Activated T-cell treated with anti-CD3 and anti-CD28 coated beads for 4 hours (primary cell): ENCODE measurements at places on chromosomes 5 and 9.

DNA sequence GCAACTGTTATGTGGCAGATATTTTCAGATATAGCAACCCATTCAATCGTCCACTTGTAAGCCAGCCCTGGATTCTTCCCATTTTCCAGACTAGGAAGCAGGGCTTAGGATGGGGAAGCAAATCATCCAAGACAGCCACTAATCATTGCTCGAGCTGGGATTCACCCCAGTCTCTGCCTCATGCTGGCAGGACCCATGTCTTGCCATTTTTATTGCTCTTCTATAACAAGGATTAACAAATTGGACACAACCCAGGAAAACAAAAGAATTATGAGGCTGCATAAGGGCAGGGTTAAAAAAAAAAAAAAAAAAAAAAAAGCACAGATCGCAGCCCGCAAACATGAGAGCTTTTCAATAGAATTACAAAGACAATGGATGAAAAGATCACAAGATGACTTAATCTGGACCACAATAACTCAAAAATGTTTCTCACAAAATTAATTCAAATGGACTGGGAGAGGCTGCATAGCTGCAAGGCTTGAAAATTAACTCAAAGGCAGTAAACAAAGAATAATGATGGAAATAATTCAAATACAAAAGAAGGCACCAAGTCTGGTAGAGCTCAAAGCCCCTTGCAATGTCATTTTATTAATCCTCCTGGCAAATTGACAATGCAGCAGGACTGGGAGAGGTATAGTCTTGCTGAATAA lies 40.7 kb downstream of the ASTN2 start:
- no peak for DNase-seq

GRCh38 chr5:143769026-143769786 lies 42.8 kb upstream of the HMHB1 start:
- DNase-seq = no peak

GRCh38 chr5:173236531-173237142 lies 1.6 kb upstream of the NKX2-5 start:
- no peak for DNase-seq

GRCh38 chr9:19975499-19975898 lies 186.7 kb upstream of the SLC24A2 start:
- DNase-seq = no peak

GRCh38 chr5:35540002-35540401 lies 77.7 kb upstream of the SPEF2 start:
- DNase-seq = no peak

- DNase-seq = no peak
Observed at GRCh38 chr9:32573821-32574220, 862 bp upstream of the NDUFB6 start.

GRCh38 chr5:98309785-98310598 lies 463.5 kb upstream of the RGMB start:
- no peak for DNase-seq

GRCh38 chr9:128122809-128123175 lies 4.7 kb downstream of the PTGES2 start:
- no peak for DNase-seq

GRCh38 chr5:166845044-166845443 lies 1446.4 kb upstream of the WWC1 start:
- no peak for DNase-seq

DNA sequence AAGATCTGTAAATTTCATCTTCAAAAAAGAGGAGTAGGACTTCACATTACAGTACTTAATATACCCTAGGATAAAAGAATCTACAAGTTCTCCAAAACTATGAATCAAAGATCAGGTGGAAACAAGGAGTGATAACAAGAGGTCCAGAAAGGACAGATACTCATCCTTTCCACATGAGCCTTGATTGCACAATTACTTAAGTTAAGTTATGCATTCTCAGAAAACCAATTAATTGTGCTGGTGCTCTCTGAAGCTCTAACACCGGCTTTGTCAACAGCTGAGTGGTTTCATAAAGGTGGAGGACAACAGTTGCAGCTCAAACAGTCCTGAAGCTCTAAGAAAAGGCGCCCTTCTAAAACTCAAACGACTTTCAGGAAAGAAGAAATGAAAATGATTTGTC lies 251.9 kb downstream of the BNC2 start:
- no peak for DNase-seq

- DNase-seq = no peak
Observed at GRCh38 chr5:175079707-175080106, 355.3 kb downstream of the MSX2 start.

GRCh38 chr9:4030751-4031150 lies 269.1 kb downstream of the GLIS3 start:
- no peak for DNase-seq

DNA sequence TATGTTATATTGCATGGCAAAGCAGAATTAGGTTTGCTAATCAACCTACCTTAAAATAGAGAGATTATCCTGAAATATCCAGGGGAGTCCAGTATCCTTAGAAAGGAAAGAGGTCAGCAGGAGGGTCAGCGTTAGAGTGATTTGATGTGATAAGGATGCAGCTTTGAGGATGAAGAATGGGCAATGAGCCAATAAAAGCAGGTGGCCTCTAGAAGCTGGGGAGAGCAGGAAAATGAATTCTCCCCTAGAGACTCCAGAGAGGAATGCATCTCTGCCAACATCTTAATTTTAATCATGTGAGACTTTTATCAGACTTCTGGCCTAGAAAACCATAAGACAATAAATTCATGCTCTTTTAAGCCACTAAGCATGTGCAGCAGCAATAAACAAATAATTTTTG lies 65.7 kb upstream of the SYK start:
- no peak for DNase-seq

DNA sequence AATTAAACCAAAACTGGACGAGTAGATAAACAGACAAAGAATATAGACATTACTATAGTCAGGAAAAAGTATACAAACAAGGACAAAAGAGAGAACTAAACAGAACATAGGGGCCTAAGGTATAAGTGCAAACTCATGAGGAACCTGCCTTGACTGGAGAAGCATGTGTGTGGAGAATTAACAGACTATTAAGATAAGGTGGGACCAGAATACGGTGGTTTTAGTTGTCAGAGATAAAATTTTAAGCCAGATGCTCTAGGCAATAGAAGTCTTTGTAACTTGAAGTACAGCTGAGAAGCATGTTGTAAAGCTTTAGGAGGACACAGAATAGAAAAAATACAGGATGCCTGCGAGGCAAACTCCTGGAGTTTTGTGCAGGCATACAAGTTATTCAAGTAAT lies 707.1 kb downstream of the PTPRD start:
- no peak for DNase-seq

GRCh38 chr9:136588663-136589464 lies 43.0 kb upstream of the NOTCH1 start:
- no peak for DNase-seq

DNA sequence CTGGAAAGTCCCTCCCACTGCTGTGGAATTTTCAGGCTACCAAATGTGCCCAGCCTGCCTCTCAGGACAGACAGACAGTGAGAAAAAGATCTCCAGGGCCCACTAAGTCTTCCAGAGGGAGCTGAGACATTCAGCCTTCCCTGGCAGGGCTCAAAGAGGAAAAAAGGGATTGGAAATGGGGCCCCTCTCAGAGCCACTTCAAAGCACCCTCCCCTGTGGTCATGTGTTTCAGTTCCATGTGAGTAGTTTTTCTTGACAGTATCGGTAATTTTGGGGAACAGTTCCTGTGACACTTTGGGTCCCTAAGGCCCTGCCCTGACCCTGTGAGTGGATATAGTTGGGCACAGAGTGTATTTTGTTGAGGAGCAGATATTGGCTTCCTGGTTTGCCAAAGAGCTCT lies 25.0 kb downstream of the LARP1 start:
- DNase-seq = no peak

DNA sequence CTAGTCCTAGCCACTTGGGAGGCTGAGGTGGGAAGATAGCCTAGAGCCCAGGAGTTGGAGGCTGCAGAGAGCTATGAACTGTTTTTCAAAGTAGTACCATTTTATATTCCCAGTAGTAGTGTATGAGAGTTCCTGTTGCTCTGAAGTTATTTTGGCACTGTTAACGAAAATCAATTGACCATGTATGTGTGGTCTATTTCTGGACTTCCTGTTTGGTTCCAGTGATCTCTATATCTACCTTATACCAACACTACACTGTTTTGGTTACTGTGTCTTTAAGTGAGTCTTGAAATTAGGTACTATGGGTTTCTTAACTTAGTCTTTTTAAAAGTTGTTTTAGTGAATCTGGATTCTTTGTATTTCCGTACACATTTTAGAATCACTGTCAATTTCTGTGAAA lies 13.6 kb downstream of the SLF1 start:
- DNase-seq = no peak

- no peak for DNase-seq
Observed at GRCh38 chr5:16957304-16958196, 21.5 kb upstream of the MYO10 start.

GRCh38 chr5:169350759-169351240 lies 49.9 kb upstream of the SLIT3 start:
- DNase-seq = no peak

DNA sequence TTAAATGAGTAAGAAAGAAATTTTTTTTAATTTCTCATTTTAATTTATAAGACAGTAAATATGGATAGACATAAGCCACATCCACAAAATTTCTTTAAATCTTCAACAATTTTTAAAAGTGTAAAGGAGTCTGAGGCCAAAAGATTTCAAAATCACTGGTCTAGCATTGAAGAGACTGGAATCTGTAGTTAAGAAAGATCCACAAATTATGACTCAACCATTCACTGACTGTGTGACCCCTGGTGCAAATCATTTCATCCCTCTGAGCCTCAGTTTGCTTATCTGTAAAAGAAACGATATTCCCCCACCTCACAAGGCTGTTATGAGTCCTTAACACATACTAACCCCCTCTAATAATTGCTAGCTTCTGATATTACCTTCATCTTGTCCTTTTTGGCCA lies 98.5 kb downstream of the EBF1 start:
- no peak for DNase-seq

- no peak for DNase-seq
Observed at GRCh38 chr9:121604242-121604641, 47.2 kb upstream of the DAB2IP start.

- DNase-seq = no peak
Observed at GRCh38 chr5:32810804-32811203, 99.7 kb downstream of the NPR3 start.

- no peak for DNase-seq
Observed at GRCh38 chr5:131323378-131323777, 59.5 kb downstream of the CDC42SE2 start.

DNA sequence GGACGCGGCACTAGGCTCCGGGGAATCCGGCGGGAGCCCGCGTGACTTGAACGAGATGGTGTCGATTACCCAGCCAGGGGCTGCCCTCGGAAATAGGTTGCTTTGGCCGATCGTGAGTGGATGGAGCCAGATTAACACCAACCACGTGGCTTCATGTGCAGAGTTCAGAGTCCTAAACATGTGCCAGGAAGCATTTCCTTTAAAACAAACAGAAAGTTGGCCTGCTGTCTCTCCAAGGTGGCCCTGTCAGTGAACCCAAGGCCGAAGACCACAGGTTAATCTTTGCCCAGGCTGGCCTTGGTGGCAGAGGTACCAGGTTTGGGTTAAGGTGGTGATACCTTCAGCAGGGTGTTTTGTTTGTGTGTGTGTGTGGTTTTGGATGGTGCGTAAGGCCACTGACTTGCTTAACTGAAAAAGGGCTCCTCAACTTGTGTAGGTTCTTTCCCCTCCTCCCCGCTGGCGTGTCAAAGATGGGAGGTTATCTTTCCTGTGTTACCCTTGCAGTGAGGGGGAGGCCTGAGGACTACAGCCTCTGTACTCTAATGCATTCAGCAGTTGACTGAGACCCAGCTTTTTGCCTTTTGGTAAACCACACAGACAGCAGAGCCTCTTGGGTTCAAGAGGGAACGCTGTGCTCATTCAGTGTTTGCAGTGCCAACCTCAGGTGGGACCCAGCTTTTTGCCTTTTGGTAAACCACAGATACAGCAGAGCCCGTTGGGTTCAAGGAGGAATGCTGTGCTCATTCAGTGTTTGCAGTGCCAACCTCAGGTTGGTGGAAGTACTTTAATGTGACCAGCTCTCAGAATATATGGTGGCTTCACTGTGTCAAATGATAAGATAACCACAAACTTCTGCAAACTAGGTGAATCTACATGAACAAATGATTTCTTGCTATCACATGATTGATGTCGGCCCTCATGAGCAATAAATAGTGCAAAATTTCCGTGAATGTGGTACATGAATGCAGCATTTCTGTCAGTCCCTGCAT lies 1.4 kb downstream of the IQGAP2 start:
- DNase-seq = peak; percentile 53

DNA sequence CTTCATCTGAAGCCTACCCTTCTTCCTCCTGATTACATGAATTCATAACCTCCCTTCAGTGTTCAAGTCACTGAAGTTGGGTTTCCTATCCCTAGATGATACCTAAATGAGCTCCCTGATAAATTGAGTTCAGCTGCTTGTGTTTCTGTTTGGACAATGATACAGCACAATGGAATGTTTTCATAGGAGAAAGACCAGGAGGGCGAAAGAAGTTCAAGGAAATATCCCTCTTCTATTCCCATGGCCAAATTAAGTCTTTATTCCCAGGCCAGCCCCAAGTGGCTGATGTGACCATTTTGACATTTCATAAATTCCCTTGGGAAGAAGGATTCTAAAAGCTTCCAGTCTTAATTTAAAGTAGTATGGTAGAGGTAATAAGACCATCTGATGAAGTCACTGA lies 555.8 kb upstream of the CLINT1 start:
- no peak for DNase-seq

DNA sequence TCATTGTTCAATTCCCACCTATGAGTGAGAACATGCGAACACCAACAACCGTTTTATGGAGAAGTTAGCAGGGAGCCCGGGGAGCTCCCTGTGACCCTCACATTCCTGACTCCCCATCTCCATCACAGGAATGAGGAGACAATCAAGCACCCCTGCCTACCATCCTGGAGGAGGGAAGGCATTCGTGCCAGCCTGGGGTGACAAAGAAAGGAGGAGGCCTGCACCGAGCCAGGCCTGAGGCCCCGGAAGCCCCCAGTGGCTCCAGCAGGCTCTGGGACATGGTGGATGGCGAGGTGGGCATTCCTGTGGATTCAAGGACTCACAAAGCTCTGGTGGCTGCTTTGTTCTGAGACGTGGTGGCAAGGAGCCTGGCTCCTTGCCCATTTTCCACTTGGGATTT lies 36.5 kb upstream of the UGT3A1 start:
- DNase-seq = no peak

GRCh38 chr5:122846051-122846550 lies 688 bp downstream of the SNX24 start:
- DNase-seq = no peak
